ENCODE measurements at places on chromosomes 6 and 20.

DNA sequence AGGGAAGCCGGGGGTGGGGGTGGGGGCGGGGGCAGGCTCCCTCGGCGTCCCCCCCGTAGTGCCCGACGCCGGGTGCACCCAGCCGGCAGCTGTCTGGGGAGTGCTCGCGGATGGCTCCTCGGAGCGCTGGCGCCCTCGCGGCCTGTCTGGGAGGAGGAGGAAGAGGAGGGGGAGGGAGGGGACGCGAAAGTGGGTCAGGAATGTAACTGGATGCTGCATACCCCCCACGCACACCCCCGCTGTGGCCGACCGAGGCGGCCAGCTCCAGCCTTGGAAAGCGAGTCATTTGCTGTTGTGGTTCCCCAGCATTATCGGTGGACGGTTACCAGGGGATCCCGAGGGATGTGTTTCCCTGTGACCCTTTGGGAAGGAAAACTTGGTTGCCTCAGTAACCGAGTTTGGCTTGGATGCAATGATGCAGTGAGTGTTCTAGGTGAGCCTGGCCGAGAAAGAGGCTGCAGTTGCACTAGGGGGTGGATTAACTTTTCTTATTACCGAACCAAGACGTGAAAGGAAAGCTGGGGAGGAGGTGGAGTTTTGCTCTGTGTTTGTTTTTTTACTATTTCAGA is 55.2 kb upstream of the RREB1 start:
- peak; percentile 24 for DNase-seq

- no peak for DNase-seq
Measured at GRCh38 chr6:144753023-144753705, 468.0 kb downstream of the UTRN start.

- DNase-seq: no peak
Measured at GRCh38 chr20:35491823-35492222, 36.4 kb downstream of the CEP250 start.

DNA sequence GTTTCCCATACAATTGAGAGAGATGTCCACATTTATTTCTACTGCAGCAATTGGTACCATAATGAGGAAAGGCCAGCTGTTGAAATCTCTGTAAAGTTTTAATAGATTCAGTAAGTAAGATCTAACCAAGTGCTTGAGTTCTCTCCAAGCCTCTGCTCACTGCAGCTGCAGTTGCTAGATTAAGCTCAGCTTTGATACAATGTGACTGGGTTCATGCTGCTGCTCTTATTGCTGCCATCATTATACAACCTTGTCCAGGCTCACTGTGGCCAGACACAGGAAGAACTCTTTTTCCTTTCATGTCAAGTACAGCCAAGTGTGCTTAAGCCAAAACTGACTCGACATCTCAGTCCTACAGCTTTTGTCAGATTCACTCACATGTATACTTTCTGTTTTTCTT is 423.5 kb downstream of the GJA1 start:
- no peak for DNase-seq

DNA sequence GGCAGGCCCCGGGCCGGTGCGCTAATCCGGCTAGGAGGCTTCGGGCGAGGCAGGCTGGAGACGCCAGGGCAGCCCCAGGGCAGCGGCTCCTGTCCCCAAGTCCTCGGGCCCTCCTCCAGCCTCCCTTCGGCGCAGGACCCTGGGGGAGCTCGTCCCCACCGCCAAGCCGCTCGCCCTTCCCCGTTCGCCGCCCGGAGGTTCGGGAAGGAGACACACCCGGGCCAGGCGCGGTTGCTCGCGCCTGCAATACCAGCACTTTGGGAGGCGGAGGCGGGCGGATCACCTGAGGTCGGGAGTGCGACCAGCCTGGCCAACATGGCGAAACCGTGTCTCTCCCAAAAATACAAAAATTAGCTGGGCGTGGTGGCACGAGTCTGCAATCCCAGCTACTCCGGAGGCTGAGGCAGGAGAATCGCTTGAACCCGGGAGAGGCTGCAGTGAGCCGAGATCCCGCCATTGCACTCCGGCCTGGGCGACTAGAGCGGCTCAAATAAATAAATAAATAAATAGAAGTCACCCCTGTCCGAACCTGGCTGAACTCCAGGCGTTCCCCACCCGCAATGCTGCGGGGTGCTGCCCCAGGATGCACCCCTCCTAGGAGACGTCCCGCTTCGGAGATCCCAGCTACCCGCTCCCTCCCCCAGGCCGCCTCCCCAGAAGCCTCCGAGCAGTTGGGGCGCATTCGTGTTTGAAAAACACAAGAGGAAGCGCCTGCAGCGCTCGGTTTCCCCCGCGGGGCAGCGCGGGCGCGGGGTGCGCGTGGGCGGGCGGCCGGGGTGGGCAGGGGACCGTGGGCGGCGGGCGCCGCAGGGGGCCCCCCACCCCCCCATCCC is 27.5 kb downstream of the SERPINB9 start:
- DNase-seq: no peak

DNA sequence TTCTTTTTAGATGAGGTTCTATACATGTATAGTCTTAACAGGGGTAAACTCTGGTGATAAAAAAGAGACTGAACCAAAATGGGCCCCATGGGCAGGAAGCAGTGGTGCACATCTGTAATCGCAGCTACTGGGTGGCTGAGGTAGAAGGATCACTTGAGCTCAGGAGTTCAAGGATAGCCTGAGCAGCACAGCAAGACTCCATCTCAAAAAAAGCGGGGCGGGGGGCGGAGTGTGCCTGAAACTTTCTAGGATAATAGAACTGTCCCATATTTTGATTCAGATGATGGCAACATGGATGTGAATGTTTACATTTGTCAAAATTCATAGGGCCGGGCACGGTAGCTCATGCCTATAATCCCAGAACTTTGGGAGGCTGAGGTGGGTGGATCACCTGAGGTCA is 48.8 kb upstream of the TAF8 start:
- no peak for DNase-seq

DNA sequence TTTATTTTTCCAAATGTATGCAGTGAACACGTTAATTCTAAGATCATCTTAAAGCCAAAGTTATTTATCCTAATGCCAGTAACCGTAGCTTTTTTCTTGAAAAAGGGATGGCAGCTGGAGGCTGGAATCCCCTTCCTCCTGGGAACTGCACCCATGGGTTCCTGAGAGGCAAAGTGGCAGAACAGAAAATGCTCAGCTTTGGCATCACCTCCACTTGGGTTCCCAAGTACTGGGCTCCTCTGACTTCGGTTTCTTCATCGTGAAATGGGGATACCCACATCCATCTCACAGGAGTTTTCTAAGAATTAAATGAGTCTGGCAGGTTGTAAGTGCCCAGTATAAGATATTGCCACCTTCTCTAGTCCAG is 6.2 kb upstream of the DDX43 start:
- no peak for DNase-seq

DNA sequence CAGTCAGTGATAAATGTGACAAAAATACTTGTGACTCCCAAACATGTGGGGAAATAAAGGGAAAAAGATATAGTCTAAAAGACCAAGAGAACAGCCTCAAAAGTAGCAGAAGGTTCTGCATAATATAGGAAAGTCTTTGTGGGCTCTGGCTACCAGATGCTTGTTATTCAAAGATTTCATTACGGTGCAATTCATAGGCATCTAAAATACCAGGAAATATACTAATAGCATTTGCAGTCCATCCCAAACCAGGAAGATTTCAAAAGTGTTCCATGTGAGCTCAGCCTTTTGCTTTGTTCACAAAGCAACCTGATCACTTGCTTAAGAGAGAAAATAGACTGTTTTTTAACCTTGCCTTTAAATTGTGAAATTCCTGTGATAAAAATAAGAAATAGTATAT is 506.7 kb upstream of the MARCKS start:
- no peak for DNase-seq

- no peak for DNase-seq
Measured at GRCh38 chr6:112122756-112123155, 35.4 kb downstream of the FAM229B start.

DNA sequence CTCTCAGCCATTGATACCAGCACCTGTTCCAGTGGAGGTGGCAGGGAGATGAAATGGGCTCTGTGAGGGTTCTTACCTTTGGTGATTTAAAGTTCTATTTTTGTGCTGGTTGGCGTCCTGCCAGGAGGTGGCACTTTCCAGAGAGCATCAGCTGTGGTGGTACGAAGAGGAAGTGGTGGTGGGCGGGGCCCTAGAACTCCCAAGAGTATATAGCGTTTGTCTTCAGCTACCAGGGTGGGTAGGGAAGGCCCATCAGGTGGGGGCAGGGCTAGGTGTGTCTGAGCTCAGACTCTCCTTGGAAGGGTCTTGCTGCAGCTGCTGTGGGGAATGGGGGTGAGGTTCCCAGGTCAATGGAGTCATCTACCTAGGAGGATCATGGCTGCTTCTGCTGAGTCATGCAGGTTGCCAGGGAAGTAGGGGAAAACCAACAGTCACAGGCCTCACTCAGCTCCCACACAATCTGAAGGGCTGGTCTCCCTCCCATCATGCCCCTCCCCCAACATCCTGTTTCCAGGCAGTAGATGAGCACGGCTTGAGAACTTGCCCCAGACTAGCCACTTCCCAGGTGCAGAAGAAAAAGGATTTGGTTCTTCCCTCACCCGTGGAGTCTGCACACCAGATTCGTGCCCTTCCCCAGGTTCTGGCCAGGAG is 46.6 kb downstream of the MOXD1 start:
- no peak for DNase-seq

GRCh38 chr6:78577585-78577984 is 289.8 kb upstream of the IRAK1BP1 start:
- no peak for DNase-seq

DNA sequence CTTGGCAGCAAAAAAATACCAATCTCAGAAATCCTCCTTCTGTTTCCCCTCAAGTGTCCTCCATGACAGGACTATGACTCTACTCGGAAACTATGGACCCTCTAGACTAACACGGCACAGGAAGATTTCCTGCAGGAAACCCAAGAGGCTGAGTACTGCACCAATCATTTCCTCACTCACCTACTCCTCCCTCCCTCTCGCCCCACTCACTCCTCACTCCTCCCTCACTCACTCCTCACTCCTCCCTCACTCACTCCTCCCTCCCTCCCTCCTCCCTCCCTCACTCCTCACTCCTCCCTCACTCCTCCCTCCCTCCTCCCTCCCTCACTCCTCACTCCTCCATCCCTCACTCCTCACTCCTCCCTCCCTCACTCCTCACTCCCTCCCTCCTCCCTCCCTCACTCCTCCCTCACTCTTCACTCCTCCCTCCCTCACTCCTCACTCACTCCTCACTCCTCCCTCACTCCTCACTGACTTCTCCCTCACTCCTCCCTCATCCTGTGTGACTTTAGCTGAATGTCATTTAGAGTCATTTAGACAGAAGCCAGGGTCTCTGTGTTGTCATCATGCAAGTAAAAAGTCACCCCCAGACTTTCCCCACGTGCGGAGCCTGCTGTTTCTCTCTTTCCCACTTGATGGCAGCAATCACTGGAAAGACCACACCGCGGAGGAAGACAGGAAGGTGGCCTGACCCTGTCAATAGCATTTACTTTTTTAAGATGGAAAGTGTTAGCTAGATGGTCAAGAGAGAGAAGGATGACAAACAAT is 226.8 kb upstream of the PDE10A start:
- DNase-seq: no peak

- DNase-seq: no peak
Measured at GRCh38 chr6:117352466-117353081, 73.2 kb downstream of the ROS1 start.

DNA sequence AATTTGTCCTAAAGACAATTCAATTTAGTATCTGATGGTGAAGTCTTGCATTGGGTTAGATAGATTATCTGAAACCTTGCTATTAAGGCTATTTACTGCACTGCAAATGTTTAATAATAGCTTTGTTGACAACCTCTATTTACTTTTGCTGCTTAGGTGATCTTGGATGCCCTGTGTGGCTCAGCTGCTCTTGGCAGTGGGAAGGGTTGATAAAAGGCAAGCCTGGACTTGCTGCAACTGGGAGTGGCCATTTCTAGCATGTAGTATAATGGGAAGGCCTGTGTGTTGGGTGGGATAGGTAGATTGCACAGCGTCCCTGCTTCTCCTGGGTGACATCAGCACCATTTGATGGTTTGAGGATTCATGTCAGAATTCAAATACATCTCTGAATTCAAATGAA is 49.1 kb downstream of the ARMC2 start:
- no peak for DNase-seq

DNA sequence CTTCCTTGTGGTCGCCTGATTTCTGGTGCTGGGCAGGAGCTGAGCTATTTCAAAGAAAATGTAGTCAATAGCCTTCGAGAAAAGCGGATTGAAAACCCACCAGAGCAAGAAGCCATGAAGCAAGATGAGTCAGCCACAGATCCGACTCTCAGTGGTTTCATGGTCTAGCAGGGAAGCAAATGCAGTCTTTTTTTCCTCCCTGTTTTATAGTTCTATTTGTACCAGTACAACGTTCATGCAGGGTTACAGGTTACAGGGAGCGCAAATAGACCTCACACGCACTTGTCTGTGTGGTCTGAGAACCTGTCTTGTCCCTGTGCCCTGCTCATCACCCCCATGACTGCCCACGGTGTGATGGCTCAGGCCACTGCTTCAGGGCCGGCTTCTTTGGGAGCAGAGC is 309.8 kb upstream of the SUPT3H start:
- DNase-seq: no peak

DNA sequence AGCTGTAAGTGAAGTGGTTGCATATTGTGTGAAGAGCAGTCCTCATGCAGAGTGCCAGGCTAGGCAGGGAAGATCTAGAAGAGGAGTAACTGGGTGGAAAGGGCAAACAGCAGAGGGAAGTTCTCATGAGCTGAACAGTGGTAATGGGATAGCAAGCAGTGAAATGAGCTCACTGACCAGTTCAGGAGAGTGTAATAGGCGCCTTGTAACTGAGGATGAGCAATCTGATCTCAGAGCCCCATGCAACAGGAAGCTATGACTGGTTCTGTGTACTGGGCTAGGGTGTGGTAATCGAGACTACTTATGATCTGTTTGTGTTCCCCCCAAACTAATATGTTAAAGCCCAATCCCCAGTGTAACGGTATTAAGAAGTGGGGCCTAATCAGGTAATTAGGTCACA is 98.6 kb downstream of the RFX6 start:
- DNase-seq: no peak

DNA sequence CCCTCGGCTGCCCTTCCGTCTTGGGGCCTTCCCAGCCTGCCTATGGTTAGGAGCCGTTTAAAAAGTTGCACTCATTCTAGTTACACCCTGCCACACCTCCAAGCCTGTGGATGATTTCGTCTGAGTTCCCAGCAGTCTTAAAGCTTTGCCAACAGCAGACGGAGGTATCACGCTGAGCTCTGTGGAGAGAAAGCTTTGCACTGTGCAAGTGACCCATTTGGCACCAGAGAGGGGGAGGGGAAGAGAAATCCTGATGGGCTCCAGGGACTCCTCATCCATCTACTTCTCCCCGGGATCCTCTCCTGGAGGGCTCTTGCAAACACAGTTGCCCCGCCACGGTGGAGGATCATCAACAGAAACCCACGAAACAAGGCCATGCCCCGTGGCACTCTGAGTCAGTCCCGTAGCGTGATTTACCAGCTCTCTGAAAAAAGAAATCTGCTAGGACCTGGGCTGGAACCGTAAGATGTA is 98.8 kb upstream of the CITED2 start:
- no peak for DNase-seq

DNA sequence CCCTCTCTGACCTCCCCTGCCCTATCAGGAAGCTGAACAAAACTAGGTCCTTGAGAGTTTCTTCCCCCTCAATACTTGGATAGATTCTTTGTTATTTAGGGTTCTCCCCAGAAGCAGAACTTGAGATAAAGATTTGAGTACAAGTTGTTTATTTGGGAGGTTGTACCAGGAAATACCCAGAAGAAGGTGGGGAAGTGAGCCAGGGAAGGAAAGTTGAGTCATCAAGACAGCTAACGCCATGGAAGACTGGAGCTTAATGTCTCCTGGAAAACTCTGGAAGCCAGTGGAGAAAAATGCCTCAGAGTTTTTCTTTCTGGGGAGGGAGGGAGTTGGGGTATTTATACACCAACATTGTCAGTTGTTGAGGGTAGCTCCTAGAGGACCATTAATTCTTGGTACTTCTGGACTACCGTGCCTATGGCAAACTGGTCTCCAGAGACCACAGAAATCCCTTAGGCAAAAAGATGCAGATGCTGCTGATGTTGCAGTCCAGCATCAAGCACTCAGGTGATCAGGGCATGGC is 102.6 kb upstream of the ZFP64 start:
- no peak for DNase-seq
